ENCODE measurements at places on chromosomes 4 and X. TPM values are rescaled to one million over a fixed set of nuclear protein-coding genes. Genes with fewer than 3 reads are reported as not detected.

DNA sequence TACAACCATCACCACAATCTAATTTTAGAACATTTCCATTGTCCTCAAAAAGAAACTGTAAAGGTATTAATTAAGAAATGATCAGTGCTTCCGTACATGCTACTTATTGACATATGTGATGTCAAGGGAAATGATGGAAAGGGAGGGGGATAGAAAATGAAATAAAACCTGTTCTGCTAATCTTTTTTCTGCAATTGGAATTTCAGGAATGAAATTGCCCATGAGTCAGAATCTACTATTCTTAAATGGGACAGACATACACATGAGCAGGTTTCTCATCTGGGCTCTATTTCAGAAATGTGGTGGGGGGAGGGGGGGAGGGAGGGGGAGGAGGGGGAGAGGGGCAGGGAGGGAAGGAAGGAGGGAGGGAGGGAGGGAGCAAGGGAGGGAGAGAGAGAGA is 91.0 kb downstream of the SHROOM4 start:
- no peaks in the 10 kb centered on the region for H3K27me3 ChIP-seq
- no peaks in the 10 kb centered on the region for H3K36me3 ChIP-seq
- H3K27ac ChIP-seq: no peak overlapping the region

GRCh38 chr4:112213856-112214255 is 17.7 kb upstream of the AP1AR start:
- no peaks in the 10 kb centered on the region for H3K4me1 ChIP-seq
- no peaks in the 10 kb centered on the region for H3K27me3 ChIP-seq
- no peak overlapping the region for H3K27ac ChIP-seq

GRCh38 chr4:7918981-7919380 is 20.7 kb downstream of the AFAP1 start:
- no peak overlapping the region for H3K4me3 ChIP-seq
- no peaks in the 10 kb centered on the region for H3K36me3 ChIP-seq
- no peaks in the 10 kb centered on the region for H3K27me3 ChIP-seq

GRCh38 chr4:76322236-76322635 is 15.7 kb downstream of the STBD1 start:
- H3K27ac ChIP-seq: no peak overlapping the region
- no peaks in the 10 kb centered on the region for H3K36me3 ChIP-seq
- no peak overlapping the region for H3K4me3 ChIP-seq
- no peak for DNase-seq
- no peaks in the 10 kb centered on the region for H3K4me1 ChIP-seq
- no peaks in the 10 kb centered on the region for H3K27me3 ChIP-seq

DNA sequence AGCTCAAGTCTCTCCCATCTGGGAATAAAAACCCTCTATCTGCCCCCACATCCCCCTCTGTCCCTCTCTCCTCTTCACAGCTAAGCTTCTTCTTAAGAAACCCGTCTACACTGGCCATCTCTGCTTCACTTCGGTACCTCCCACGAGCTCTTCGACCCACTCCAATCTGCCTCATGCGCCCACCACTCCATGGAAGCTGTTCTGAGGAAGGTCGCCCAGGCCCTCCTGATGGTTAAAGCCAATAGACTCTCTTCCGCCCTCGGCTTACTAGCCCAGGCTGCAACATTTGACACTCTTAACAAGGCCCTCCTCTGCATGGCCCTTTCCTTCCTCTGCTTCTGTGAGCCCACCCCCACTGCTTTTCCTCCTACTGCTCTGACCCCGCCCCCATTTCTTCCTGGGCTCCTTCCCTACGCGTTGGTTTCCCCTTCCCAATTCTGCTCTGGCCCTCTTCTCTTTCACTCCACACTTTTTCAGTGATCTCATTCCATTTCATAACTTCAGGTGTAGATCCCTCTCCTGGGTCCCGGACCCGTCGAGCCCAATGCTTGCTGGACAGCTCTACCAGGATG is 11.8 kb downstream of the IQSEC2 start:
- H3K4me3 ChIP-seq: no peak overlapping the region
- no peaks in the 10 kb centered on the region for H3K4me1 ChIP-seq
- DNase-seq: no peak
- no peak overlapping the region for H3K27ac ChIP-seq

DNA sequence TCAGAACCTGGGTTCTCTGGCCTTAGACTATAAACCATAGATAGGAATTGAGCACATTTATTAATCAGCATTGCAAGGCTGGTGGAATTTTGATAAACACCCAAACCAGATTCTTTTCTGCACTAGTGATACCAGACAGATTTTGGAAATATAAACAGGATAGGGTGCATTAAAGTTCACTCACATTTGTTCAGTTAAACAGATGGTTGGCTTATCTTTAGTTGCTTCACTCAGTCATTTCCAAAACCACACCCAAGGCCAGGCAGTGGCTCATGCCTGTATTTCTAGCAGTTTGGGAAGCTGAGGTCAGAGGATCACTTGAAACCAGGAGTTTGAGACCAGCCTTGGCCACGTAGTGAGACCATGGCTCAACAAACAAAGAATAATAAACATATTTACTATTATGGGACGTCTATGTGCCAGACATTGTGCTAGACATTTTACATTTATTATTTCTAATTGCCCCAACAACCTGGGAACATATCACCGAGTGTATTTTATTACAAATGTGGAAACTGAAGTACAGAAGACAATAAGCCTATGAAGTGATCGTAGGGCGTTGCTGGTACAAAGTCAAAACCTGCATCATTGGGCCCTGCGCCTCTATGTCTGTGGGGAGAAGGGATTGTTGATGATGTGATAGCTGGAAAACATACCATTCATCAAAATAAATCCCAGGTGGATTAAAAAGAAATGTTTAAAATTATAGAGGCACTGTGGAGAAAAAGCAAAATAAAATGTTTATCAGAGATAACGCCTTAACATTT is 15.0 kb downstream of the ADD1 start:
- peak overlapping the region; percentile 84 for H3K27ac ChIP-seq
- H3K36me3 ChIP-seq: peaks cover 8% of the 10 kb centered on the region
- no peak overlapping the region for H3K4me3 ChIP-seq
- H3K27me3 ChIP-seq: no peaks in the 10 kb centered on the region

The ZCCHC18 gene
- total RNA-seq: not detected
